ENCODE measurements at places on chromosomes 3 and 15.

- DNase-seq, result peak; percentile 13
Observed at GRCh38 chr3:123068601-123069381, 2.0 kb downstream of the PDIA5 start.

- no peak for DNase-seq
Observed at GRCh38 chr3:15929944-15930571, 132.3 kb upstream of the ANKRD28 start.

- DNase-seq, result peak; percentile 22
Observed at GRCh38 chr3:31768479-31769125, 212.5 kb downstream of the OSBPL10 start.

DNA sequence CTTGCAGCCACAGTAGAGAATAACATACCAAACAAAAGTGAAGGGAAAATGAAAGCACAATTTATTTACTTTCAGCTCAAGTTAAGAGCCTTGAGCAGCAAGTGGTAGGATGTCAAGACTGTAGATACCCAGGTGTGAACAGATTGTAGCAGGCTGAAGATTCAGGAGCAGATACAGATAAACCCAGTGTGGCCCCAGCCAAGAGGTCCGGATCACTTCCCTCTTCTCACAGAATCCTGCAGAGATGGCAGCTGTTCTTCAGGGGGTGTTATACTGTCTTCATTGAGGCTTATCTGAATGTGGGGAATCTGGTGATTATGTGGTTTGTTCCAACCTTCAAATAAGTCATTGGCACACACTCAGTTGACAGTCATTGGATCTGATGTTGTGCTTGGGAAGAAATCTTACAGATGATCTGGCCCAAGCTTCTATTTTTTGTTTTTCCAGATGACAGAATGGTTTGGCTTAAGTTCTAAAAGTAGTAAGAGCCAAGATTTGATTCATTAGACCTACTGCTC lies 2.2 kb downstream of the STARD9 start:
- peak; percentile 8 for DNase-seq

DNA sequence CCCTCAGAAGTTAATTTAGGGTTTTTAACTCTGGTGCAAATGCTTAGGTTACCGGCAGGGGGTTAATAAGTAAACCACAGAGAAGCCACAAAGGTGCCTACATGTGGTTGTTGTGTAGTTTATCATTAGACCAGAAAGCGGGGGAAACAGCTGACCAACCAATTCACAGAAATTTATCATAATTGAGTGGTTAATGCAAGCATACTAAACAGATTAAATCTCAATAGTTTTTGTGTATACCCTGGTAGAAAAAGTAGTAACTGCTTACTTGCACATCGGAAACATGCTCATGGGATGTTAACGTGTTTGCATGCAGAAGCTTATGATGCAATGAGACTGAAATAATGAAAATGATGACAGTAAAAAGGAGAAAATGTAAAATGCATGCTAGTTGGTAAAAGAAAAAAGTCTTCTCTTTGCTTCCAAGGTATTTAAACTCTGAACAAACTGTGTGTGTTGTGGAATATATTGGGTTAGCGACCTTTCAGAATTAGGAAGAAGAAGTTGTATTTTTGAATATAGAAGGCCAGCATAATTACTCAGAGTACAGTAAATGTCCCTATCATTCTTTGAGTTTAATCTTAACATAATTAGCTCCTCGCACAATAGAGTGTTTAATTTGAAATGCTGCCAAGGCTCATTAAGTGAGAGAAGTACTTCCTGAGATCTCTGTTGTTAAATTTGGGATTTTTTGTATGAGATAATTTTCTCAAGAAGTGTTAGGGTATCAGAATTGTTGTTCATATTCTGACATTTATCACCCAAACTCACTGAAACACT lies 316.2 kb downstream of the PTPRG start:
- DNase-seq, result peak; percentile 89

DNA sequence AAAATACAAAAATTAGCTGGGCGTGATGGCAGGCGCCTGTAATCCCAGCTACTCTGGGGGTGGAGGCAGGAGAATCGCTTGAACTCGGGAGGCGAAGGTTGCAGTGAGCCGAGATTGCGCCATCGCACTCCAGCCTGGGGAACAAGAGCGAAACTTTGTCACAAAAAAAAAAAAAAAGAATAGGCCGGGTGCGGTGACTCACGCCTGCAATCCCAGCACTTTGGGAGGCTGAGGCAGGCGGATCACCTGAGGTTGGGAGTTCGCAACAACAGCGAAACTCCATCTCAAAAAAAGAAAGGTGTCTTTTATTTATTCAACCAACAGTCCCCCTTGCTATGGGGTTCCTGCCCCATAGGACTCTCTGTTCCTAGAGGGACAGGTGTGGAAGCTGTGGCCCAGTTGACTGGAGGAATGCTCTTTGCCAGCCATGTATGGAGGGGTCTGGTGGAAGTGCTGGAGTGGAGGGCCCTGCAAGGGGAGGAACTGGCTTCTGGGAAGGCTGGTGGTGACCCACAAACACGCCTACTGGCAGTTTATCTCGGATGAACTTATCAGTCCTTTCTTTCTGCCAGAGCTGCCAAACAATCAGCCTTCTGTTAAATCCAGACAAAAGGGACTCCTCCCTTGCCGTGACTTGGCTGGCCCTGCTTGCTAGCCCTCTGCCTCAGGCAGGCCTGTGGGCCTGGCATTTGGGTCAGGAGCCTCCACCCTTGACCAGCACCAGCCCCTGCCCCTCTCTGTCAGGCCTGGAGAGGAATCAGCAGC lies 4.6 kb upstream of the DAG1 start:
- DNase-seq, result no peak

GRCh38 chr3:39870706-39871105 lies 61.3 kb downstream of the MYRIP start:
- no peak for DNase-seq

GRCh38 chr15:40754574-40754882 lies 526 bp downstream of the RMDN3 start:
- DNase-seq, result peak; percentile 62

DNA sequence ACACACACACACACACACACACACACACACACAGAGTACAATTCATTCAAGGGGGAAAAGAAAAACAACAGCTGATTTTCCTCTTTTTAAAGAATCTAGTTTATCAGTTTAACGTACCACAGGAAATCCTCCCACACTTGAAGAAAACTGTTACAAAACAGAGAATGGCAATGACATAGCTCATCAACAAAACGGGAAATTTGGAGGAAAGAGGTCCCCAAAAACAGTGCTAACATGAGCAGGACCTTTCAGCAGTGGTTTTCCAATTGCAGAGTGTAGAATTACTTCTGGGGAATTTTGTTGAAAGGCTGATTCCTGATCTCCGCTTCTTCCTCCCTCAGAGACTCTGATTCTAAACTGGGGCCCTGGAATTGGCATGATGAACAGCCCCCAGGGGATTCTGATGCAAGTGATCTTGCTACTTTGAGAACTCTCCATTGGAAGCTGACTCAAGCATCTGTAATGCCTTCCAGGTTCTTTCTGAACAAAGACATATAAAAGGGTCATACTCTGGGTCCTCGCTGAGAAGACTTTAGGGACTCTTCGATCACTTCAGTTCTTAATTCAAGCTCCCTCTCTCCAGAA lies 442.6 kb upstream of the PROK2 start:
- DNase-seq, result no peak

DNA sequence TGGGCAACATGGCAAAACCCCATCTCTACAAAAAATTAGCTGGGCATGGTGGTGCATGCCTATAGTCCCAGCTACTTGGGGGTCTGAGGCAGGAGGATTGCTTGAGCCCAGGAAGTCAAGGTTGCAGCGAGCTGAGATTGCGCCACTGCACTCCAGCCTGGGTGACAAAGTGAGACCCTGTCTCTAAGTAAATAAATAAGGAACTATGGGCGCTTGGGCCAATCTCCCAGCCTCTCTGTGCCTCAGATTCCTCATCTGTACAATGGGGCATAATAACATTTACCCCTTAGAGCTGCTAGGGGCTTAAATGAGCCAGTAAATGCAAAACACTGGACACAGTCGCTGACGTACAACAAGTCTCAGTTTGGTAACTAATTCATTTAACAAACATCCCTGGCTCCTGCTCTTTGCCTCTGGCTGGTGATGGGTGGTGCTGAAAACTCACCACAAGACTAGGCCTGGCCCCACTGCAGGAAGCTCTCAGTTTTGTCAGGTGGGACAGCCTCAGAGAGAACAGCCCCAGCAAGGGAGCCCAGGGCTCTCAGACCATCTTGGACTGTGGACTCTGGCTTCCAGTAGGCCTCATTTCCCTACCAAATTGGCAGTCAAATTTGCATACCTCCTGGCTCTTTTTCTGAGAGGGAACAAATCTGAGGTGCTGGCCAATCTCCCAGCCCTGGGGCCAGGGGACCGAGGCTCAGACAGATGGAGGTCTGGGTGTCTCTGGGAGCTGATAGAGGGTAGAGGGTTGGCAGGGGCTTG lies 6.4 kb upstream of the TBC1D2B start:
- DNase-seq, result no peak

DNA sequence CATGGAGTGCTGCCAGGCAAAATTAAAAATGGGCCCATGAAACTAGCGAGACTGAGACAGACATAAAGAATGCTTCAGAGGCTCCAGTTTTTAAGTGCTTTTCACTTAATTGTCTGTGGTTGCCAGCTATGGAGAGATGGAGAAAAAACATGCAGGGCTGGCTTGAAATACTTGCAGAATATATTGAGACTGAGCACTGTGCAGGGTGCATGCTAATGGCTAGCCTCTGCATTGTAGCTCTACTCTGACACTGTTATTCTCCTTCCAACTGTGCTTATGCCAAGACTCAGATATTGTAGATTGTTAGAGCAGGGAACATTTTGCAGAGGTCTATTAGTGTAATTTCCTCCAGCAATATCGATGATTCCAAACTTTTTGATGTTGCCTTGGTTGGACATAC lies 735.0 kb downstream of the PDCD6IP start:
- DNase-seq, result no peak

GRCh38 chr3:114418107-114418506 lies 124.3 kb downstream of the TIGIT start:
- no peak for DNase-seq

GRCh38 chr3:111676211-111677006 lies 81.3 kb upstream of the ZBED2 start:
- peak; percentile 88 for DNase-seq

GRCh38 chr3:17913359-17913758 lies 170.9 kb upstream of the TBC1D5 start:
- no peak for DNase-seq

- no peak for DNase-seq
Observed at GRCh38 chr15:41961001-41961518, 11.3 kb downstream of the EHD4 start.

GRCh38 chr3:192422997-192423342 lies 304.4 kb downstream of the FGF12 start:
- peak; percentile 66 for DNase-seq

- DNase-seq, result no peak
Observed at GRCh38 chr15:65416845-65417416, 5.8 kb downstream of the IGDCC4 start.

DNA sequence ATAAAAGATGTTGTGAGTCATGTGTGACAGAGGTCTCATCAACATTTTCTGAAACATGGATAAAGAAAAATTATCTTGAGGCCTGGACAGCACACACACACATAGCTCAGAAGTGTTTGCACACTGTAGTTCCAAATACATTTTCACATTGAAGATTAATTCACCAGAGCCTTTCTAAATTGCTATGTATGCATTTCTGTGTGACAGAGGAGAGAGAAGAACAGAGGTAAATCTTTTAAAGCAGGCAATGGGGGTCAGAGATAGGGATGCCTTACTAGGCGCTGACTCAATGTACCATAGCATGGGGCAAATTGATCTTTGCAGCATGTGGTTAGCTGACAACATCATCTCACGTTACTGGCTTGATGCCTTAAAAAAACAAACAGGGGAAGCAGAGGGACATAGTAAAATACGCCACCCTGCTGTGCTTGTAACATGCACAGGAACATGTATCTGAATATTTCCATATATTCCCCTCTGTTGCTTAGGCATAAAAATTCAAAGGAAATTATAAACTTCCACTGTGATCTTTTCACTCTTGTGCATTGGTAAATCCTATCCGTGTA lies 7.7 kb downstream of the POU1F1 start:
- DNase-seq, result peak; percentile 70

DNA sequence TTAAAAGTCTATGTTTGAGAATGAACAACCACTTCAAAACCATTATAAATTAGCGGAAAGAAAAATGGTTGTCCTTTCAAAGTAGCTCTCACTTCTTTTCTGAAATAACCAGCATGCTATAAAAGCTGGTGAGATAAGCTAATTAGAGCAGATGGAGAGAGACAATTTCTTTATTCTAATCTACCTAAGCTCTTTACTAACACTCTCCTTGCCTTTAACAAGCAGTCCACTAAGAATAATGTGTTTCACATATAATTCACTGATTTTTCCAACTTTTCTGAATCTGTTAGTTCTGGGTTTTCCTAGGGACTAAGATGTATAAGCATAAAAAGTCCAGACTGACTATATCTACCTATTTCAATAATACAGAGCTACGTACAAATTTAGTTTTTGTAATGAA lies at the start of gene IMPG2:
Gene IMPG2, minus strand, starts transcription at position 101 of the 400 bp plus-strand sequence. CDS start 203 bp downstream, outside the sequence.
- no peak for DNase-seq

- DNase-seq, result peak; percentile 55
Observed at GRCh38 chr15:75732809-75733451, 20.3 kb upstream of the CSPG4 start.

GRCh38 chr3:192514754-192515663 lies 212.3 kb downstream of the FGF12 start:
- DNase-seq, result peak; percentile 79

DNA sequence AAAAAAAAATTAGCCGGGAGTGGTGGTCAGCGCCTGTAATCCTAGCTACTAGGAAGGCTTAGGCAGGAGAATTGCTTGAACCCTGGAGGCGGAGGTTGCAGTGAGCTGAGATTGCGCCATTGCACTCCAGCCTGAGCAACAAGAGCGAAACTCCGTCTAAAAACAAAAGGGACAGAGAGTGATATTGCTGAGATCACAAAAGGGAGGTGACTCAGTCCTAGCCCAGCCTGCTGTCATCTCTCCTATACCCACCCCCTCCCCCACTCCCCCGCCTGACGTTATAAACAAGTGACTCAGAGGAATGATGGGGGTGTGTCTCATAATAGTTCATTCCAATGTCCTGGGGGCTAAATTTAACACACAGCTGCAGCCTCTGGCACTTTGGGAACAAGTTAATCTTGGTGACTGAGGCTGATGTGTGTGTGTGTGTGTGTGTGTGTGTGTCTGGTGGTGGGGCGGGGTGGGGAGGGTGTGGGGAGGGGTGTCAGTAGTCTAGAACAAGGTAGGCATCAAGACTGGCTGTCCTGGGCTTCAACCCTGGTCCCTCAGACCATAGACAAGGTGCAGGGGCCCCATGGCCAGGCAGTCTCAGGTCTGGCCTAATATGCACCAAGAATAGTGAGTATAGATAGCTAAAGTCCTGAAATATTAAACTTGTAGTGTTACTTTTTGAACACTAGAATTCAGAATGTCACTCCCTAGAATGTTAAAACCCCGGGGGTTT lies 1.3 kb upstream of the KLHL40 start:
- DNase-seq, result peak; percentile 61

DNA sequence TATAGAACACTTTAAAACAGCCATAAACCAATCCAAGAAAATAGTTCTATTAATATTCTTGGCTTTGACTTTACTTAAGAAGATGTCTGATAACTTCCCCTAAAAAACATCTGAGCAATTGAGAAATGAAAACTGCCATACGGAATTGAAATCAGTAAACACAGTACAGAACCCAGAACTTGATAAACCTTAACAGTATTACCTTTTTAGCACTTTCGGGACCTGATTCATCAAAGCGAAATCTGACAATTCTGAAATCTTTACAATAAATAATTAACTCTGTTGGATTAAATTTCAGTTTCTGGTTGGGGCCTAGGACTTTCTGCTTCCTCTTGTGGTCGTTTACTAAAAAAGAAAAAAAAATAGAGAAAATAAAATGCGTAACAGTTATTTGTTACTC lies 17.3 kb downstream of the MTMR10 start:
- no peak for DNase-seq

Measured in NCI-H69 (cell line).